ENCODE measurements at places on chromosomes 7 and 10.

DNA sequence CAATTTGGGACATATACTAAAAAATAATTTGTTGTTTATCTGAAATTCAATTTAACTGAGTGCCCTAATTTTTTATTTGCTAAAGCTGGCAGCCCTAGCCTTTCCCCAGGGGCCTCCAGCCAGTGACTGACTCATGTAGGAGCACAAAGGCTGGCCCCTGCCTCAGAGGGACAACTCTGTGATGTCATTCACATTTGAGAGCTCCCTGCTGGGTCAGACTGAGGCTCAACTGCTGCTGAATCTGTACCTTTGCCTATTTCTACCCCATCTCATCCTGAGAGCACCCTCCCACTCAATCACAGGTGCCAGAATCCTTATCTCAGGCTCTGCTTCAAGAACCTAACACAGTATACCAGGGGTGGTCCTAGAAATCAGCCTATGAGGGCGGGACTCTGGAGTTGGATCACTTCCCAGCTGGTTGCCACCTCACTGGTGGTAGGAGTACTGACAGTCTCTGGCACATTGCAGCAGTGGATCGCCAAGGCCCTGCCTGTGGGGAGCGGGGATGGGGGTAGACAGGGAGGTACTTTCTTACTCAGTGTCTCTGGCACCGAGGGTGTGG is 11.6 kb downstream of the GCK start:
- no peak for DNase-seq

- DNase-seq, result no peak
Observed at GRCh38 chr10:117991701-117992100, 55.0 kb downstream of the RAB11FIP2 start.

DNA sequence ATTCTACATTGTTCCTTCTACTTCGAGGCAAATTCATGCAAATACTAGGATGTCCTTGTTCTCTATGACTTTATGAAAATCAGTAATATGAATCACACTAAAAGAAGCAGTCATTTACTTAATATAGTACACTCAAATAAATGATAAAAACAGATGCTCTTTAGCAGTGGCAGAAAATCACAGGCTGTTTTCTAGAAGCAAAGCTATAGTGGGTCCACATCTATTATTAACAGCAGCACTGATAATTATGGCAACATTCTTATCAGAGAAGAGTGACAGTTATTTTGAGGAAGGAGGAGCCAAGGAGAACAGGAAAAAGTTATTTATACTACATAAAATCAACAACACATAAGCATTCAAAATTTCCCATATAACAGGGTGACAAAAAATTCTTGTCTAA is 16.5 kb downstream of the KIF5B start:
- no peak for DNase-seq

DNA sequence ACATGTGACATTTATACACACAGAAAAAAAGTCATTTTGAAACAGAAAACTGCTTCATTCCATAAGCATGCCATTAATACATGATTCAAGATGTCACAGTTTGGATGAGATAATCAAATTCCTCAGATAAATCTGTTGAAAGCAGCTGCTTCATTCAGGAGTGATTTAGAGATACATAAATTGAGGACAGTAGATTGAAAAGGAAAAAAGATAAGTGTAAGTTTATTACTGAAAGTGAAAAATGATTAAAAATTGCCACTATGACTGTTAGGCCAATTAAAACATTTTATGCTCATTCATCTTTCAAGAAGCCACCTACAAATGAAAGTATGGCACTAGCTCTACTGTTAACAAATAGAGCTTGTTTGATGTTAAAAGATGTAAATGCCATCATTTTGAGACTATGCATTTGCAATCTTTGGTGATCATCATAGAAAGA is 136.9 kb upstream of the CDK6 start:
- DNase-seq, result no peak

- DNase-seq, result no peak
Observed at GRCh38 chr7:115631782-115632181, 398.8 kb downstream of the TFEC start.

GRCh38 chr7:152910545-152911225 is 151.1 kb downstream of the ACTR3B start:
- no peak for DNase-seq

- no peak for DNase-seq
Observed at GRCh38 chr7:19377611-19378344, 232.6 kb upstream of the FERD3L start.

GRCh38 chr10:93186653-93187052 is 113.0 kb downstream of the CYP26A1 start:
- no peak for DNase-seq

DNA sequence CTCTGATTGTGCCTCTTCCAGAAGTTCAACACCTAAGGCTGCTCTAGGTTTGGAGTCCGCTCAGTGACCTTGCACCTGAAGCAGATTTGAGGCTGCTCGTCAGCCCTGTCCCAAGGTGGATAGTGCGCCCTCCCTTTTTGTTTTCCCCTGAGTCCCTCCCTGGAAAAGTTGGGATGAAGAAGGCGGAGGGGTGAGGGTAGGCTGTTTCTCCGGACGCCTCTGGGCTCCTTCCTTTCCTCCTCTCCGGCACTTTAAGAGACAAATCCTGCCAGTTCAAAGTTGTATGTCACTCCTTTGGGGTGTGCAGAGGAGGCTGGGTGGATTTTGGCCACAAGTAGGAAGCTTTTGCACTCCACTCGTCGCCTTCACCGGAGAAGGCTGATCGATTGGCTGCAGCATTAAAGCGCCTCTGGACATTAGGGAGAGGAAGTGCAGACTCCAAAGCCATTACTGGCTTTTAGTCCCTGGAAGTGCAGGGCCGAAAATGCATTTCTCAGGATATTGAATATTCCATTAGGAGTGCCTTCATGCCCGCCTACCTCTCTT is 81.9 kb upstream of the PRKG1 start:
- no peak for DNase-seq

- DNase-seq, result no peak
Observed at GRCh38 chr7:95411036-95411435, 14.9 kb upstream of the PON3 start.

GRCh38 chr7:155584261-155584660 is 37.9 kb upstream of the CNPY1 start:
- no peak for DNase-seq

GRCh38 chr7:142257958-142258357 is at the start of gene PRSS58:
Gene PRSS58 (minus strand): TSS chr7:142258058. CDS start chr7:142257707, 351 bp downstream.
- DNase-seq, result no peak

DNA sequence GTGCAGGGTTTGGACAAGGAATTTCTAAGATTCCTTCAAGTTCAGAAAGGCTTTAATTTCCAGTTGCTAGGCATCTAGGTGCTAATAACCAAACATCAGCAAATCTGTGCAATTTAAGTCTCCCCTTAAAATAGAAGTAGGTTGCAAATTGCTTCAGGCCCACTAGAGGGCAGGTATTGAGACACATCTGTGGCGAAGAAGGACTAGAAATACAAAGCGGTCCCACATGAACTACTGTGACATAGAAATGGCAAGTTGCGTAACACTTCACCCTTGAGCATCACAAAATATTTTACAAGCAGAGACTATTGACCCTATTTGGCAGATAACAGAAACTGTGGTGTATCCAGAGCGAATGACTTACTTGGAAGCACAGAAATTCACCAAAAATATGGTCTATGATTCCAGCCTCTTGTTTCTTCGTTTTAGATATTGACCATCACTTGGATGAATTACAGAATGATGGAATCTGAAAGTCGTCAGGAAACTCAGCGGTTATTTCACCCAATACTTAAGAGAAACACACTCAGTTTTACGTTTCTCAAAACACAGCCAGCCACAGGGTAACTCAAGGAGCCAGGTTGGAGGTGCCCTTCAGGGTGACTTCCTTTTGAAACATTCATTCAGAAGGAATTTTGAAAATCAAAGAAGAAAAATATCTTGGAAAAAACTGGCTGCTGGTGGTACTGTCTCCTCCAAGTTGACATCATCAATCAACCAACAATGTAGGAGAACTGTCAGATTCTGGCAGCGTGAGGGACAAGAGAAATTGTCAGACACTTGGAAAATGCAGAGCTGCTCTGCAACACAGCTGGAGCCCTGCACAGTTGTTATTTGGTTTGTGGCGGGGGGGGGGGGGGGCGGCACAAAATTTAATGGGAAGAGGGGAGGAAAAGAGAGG is 256.3 kb upstream of the MINDY3 start:
- no peak for DNase-seq

DNA sequence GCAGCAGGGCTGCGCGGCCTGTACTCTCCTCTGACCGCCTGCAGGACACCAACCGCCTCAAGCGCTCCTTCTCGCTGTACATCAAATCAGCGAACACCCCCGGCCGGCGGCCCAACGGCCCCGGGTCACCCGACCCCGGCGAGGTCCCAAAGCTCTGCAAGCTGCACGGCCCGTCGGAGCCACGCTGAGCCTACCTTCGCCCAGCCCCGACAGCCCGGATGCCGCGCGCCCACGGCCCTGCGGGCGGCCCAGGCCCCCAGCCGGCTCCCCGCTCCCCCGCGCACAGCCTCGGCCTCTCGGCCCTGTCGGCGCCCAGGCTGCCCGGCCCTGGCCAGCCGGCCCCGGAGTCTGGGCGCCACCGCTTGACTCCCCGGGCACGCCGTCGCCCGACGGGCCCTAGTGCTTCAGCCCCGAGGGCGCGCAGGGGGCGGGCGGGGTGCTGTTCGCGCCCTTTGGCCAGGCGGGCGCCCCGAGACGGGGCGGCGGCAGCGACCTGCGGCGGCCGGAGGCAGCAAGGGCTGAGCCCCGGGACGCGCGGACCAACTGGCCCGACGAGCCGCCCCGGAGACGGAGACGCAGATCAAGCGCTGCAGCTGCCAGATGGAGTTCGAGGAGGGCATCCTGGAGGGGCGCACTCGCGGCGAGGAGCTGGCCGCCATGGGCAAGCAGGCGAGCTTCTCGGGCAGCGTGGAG is 11.1 kb upstream of the SEC24C start:
- DNase-seq, result no peak

- no peak for DNase-seq
Observed at GRCh38 chr10:93098816-93099215, 25.1 kb downstream of the CYP26A1 start.

DNA sequence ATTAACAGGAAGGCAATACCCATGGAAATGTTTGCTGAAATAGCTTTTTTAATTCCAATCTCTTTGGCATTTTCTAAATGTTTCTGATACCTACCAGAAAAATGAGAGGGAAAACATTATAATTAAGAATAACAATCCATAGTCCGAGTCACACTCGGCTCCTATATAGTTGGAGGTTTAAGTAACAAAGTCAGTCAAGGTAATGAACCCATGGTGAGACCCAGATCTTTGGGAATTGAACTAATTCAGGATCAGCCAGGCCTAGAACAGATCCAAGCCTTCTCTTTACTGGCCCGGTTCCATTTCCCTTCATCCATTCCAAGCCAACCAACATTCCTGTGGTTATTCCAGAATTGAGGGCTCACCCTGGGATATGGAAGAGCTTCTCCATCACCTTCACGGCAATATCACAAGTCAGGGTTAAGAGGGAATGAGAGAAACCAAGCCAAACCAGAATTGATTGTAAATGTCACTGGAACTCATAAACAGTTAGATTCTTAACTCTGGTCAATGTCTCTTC is 28.3 kb downstream of the ABCB4 start:
- DNase-seq, result no peak

- DNase-seq, result peak; percentile 78
Observed at GRCh38 chr7:98051118-98051744, 55.4 kb upstream of the LMTK2 start.
